ENCODE measurements at places on chromosomes 3 and 15. TPM values are rescaled to one million over a fixed set of nuclear protein-coding genes. Genes with fewer than 3 reads are reported as not detected.

Gene ABCF3
- total RNA-seq, result 102 TPM

- no peak overlapping the region for H3K4me3 ChIP-seq
- H3K27me3 ChIP-seq, result no peaks in the 10 kb centered on the region
- peak overlapping the region; percentile 32 for H3K27ac ChIP-seq
- no peaks in the 10 kb centered on the region for H3K36me3 ChIP-seq
- DNase-seq, result no peak
Measured at GRCh38 chr15:85503151-85503799, 122.9 kb downstream of the AKAP13 start.

DNA sequence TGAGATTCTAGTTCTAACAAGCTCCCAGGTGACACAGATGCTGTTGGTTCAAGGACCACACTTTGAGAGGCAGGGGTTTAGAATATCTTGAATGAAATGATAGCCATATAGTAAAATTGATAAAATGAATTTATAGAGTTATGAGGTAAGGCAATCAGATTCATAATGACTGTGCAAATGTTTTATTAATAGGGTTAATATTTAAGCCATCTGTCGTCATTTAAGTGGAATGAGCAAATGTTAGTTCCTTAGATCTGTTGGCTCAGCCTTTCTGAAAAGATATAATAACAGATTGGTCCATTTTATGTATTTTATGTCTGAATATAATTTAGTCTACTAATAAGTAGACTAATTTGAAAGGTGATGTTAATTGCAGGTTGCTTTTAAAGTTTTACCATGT is 12.9 kb downstream of the REC114 start:
- no peaks in the 10 kb centered on the region for H3K4me1 ChIP-seq
- H3K27ac ChIP-seq, result no peak overlapping the region
- H3K4me3 ChIP-seq, result no peak overlapping the region
- H3K27me3 ChIP-seq, result peaks cover 18% of the 10 kb centered on the region
- peaks cover 12% of the 10 kb centered on the region for H3K36me3 ChIP-seq
- no peak for DNase-seq

DNA sequence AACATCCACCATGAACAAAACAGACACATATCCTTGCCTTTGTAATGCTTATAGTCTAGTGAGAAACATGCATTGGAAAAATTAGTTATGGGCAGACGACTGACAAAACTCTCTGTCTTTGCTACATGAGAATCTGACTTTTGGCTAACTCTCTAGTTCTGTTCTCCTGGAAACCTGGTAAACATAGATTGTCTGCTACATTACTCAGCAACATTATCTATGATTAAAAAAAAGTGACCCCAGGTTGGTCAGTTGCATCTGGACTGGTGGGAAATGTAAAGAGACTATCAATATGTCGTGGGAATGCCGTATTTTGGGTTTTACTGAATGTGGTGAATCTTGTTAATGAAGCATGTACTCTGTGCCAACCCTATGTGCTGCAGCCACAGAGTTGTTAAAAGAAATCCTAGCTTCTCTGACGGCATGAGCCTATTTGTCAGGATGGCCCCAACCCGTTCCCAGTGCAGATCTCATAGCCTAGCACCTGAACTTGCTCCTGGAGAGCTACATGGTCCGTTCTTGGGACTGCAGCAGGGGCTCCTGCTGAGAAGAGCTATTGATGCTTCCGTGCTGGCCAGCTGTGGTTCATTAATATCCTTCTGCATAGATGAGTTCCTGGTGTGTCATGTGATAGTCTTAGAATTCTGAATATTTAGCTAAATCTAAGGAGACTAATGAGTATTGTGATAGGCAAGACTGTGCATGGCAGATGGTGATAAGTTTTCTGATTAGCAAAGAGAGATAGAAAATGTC is 311.7 kb upstream of the ZNF717 start:
- H3K36me3 ChIP-seq, result peaks cover 5% of the 10 kb centered on the region
- H3K4me3 ChIP-seq, result no peak overlapping the region
- no peaks in the 10 kb centered on the region for H3K27me3 ChIP-seq
- no peak for DNase-seq

DNA sequence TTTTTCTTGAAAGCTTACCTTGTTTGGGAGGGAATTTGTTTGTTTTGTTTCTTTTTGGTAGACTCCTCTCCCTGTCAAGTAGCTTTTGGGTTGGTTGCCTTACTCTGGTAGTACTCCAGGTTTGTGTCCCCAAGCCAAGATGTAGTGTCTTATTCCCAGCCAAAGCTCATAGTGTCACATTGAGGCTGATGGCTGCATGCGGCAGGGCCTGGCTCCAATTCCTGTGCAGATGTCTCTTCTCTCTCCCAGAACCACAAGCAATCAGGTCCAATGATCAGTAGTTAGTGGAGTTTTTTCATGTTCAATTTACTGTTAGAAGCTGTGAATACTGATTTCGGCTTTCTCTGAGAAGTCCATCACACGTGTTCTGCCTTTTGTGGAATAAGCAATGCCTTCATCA is 221.1 kb upstream of the THBS1 start:
- peaks cover 18% of the 10 kb centered on the region for H3K27me3 ChIP-seq
- no peaks in the 10 kb centered on the region for H3K4me1 ChIP-seq
- H3K4me3 ChIP-seq, result no peak overlapping the region
- no peaks in the 10 kb centered on the region for H3K36me3 ChIP-seq

Gene DCLK3
- total RNA-seq, result not detected

GRCh38 chr3:12420393-12420792 is 63.9 kb upstream of the TSEN2 start:
- peaks cover 18% of the 10 kb centered on the region for H3K27me3 ChIP-seq
- H3K27ac ChIP-seq, result no peak overlapping the region
- DNase-seq, result no peak
- H3K4me1 ChIP-seq, result peaks cover 9% of the 10 kb centered on the region

GRCh38 chr3:38985581-38985980 is 66.2 kb downstream of the SCN11A start:
- no peaks in the 10 kb centered on the region for H3K4me1 ChIP-seq
- no peaks in the 10 kb centered on the region for H3K36me3 ChIP-seq
- no peak overlapping the region for H3K4me3 ChIP-seq

DNA sequence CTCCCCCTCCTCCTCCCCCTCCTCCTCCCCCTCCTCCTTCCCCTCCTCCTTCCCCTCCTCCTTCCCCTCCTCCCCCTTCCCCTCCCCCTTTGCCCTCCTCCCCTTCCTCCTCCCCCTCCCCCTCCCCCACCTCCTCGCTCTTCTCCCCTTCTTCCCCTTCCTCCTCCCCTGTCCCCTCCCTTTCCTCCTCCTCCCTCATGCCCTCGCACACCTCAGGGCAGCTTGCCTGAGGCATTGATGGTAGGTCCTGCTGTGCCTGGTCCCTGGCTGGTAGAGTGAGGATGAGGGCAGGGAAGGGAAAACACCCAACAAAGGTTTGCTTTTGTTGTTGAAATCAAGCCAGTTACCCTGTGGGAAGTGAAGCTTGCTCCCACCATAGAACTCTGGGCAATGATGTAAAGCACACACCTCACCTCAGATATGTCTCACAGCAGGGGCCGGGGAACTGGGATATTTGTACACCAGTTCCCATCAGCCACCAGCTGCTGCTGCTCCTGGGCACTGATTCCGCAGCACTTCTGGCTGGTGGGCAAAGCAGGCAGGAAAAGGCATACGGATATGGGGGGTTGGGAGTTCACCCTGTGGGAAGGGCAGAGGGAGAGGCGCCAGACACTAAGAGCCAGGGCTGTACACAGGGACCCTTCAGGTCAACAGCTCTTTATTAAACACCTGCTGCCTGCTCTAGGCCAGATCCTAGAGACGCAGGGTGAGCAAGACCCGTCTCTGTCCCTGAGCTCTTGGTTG is 13.8 kb downstream of the ISG20 start:
- no peak for DNase-seq
- H3K36me3 ChIP-seq, result no peaks in the 10 kb centered on the region
- H3K4me3 ChIP-seq, result no peak overlapping the region
- H3K27me3 ChIP-seq, result no peaks in the 10 kb centered on the region
- H3K27ac ChIP-seq, result no peak overlapping the region

GRCh38 chr3:58621086-58621830 is 44.1 kb upstream of the FAM107A start:
- peaks cover 7% of the 10 kb centered on the region for H3K4me1 ChIP-seq
- H3K27ac ChIP-seq, result no peak overlapping the region
- DNase-seq, result no peak
- no peaks in the 10 kb centered on the region for H3K27me3 ChIP-seq
- no peaks in the 10 kb centered on the region for H3K36me3 ChIP-seq
- no peak overlapping the region for H3K4me3 ChIP-seq

Gene PLCD1
- 7.7 TPM for total RNA-seq

- peaks cover 6% of the 10 kb centered on the region for H3K27me3 ChIP-seq
- no peaks in the 10 kb centered on the region for H3K4me1 ChIP-seq
- no peak for DNase-seq
- no peak overlapping the region for H3K27ac ChIP-seq
Measured at GRCh38 chr15:33022629-33023028, 171.9 kb downstream of the FMN1 start.

DNA sequence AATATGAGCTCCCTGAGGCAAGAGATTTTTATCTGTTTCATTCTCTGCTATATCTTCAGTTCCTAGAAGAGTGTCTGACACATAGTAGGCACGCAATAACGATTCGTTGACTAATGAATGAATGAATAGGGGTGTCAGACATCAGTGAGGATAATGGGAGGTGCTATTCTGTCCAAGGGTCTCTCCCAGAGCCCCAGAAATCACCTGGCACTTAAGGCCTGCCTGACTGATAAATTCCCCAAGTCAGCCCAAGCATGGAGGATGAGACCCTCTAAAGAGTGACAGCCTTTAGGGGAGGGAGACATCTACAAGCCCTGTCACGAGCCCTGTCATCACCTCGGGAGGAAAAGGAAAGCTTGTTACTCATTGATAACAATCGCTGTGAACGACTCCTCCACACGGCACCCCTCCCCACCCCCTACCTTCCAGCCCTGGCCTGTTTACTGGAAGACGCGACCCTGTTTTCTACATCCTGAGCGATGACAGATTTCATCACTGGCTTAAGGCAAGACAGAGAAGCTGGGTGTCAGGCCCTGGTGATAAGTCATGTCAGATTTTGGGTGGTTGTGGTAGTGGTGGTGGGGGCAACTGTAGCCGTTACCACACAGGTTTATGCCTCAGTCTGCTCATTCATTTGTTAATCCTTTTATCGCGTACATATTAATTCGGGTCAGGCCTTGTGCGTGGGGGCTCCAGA is 23.1 kb downstream of the BHLHE40 start:
- H3K4me1 ChIP-seq, result peaks cover 76% of the 10 kb centered on the region
- H3K36me3 ChIP-seq, result no peaks in the 10 kb centered on the region
- DNase-seq, result peak; percentile 96
- H3K27me3 ChIP-seq, result no peaks in the 10 kb centered on the region
- peak overlapping the region; percentile 93 for H3K27ac ChIP-seq

DNA sequence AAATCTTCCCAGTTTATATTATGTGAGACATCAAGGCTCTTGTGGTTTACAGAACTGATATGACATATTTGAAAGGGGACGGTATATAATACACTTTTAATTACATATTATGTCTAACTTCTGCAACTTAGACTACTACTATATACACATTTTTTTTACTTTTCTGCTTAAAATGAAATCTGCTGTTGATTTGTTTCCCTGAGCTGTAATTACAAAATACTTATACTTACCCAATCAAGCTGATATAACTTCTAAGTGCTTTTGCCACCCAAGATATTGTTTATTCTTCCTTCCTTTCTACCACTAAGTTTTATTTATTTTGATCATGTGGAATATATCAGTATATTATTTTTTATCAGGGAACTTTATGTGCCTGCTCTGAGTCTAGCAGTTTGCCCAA is 654.0 kb upstream of the TGFBR2 start:
- H3K4me3 ChIP-seq, result no peak overlapping the region
- no peaks in the 10 kb centered on the region for H3K36me3 ChIP-seq
- DNase-seq, result no peak
- no peak overlapping the region for H3K27ac ChIP-seq
- no peaks in the 10 kb centered on the region for H3K4me1 ChIP-seq

DNA sequence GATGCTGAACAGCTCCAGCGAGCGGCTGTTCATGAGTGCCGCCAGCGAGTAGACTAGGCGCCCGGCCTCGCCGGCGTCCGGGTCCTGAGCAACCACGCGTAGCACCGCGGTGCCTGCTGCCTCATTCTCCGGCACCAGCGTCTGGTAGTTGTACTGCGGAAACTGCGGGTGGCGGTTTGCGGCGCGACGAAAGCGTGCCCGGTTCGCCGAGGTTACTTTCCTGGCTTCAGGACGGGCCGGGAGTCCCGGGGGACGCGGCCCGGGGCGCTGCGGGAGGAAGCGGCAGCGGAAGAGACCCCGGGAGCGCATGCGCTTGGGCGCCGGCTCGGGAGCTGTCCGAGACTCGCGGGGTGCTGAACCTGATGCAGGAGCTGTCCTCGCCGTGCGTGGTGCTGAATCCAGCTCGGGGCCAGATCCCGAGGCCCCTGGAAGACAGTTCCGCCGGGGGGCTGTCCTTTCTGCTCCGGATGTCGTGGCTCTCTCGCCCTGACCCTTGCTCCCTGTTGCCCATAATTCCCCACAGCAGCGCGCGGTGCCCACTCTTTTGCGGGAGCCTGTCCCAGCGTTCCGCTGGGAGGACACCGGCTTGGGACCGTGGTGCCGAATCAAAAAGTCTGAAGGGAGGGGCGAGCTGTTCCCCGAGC is 1.1 kb downstream of the CELSR3 start:
- peaks cover 21% of the 10 kb centered on the region for H3K4me1 ChIP-seq
- peak overlapping the region; percentile 41 for H3K4me3 ChIP-seq
- no peaks in the 10 kb centered on the region for H3K36me3 ChIP-seq
- H3K27ac ChIP-seq, result no peak overlapping the region
- H3K27me3 ChIP-seq, result peaks cover 8% of the 10 kb centered on the region
- DNase-seq, result peak; percentile 83

DNA sequence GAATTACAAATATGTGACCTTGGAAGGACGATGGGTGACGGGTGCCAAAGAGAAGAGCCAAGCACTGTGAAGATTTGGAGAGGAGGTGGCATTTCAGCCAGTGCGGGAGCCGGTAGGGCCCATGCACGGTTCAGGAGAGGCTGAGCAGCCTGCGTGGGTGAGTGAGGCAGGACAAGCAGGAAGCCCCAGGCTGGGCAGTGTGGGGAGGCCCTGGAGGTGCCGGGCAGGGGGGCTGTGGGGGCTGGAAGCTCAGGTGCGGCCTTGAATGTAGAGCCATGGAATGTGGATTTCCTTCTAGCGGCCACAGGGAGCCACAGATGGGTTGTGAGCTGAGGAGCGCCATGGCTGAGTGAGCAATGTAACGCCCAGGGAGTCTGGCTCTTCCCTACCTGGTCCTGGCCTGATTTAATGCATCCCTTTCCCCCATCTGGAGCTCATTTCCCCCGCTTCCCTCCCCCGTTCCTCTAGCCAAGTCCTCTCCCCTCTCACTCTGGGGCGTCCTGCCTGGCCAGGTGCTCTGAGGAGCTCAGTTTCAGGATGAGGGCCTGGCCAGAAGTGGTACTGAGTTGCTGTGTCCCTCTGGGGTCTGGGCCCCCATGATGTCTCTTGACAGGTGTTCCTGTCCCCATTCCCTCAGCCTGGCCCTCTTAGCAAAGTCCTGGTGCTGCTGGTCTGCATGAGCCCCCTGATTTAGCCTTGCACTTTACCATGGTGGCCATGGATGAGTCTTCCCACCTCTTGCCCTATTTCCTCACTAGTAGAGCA is 41.8 kb upstream of the IQSEC1 start:
- H3K36me3 ChIP-seq, result no peaks in the 10 kb centered on the region
- H3K4me3 ChIP-seq, result no peak overlapping the region
- peaks cover 5% of the 10 kb centered on the region for H3K4me1 ChIP-seq

Gene RASL12
- not detected for total RNA-seq

- H3K36me3 ChIP-seq, result no peaks in the 10 kb centered on the region
- DNase-seq, result no peak
- H3K27me3 ChIP-seq, result no peaks in the 10 kb centered on the region
- H3K27ac ChIP-seq, result no peak overlapping the region
Measured at GRCh38 chr3:46854555-46854991, 8.7 kb downstream of the MYL3 start.

GRCh38 chr15:71468715-71469114 is 341.6 kb upstream of the NR2E3 start:
- peaks cover 15% of the 10 kb centered on the region for H3K27me3 ChIP-seq
- no peak for DNase-seq
- H3K36me3 ChIP-seq, result no peaks in the 10 kb centered on the region
- H3K4me3 ChIP-seq, result no peak overlapping the region
- no peak overlapping the region for H3K27ac ChIP-seq
- H3K4me1 ChIP-seq, result no peaks in the 10 kb centered on the region

Gene TMIE
- total RNA-seq, result not detected

Gene CPA3
- total RNA-seq, result not detected
